ENCODE measurements at places on chromosomes 7 and 10.
A peak's percentile ranks its signal among the peaks of the same experiment; 100 is the strongest.

GRCh38 chr10:78267598-78267997 is 233.9 kb downstream of the RPS24 start:
- DNase-seq, result no peak

- DNase-seq, result no peak
These were observed 83.5 kb upstream of the CUX1 start for GRCh38 chr7:101733713-101734475.

DNA sequence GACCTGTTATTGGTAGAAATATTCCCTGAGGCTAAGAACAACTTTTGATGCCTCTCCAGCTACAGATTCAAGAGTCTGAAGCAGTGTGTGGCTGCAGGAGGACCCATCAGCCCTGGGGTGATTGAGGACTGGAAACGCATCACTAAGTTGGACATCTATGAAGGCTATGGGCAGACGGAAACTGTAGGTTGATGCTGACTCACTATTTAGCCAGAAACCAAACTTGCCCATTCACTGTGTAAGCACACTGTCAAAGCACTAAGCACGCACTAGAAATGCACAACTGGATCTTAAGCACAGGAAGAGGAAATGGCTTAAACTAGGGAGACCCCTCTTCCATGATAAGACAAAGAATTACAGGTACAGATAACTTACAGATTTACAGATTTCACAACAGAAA is 20.8 kb downstream of the ACSM6 start:
- DNase-seq, result no peak

GRCh38 chr7:49703337-49703736 is 70.1 kb upstream of the VWC2 start:
- no peak for DNase-seq

DNA sequence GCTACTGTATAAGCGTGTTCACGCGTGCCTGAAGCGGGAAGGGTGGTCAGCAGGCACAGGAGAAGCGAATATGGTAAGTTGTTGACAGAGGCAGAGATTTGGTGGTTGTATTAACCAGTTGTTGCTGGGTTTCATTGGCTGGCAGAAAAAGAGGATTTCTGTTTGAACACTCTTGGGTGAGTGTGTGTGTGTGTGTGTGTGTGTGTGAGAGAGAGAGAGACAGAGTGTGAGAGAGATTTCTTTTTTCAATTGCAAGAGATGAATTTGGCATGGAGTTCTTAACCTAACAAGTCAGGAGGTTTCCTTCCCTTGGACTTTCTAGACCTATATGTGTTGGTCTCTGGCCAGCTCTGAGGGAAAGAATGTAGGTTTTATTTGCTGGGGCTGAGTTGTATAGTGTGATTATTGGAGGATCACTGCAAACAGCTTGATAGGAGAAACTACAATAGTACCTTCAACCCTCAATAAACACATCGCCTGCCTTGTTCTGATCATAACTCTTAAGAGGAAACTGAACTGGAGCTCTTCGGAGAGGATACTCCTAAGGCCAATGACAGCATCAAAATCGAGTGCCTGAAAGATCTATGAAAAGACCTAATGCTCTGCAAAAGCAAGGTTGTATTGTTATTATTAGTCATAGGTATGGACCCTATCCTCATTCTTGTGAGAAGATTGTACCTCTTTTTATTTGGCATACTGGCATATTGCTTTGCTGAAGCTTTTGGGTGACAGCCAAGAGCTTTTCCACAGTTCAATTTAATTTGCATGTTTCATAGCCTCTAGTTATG is 1.2 kb downstream of the MCU start:
- no peak for DNase-seq

DNA sequence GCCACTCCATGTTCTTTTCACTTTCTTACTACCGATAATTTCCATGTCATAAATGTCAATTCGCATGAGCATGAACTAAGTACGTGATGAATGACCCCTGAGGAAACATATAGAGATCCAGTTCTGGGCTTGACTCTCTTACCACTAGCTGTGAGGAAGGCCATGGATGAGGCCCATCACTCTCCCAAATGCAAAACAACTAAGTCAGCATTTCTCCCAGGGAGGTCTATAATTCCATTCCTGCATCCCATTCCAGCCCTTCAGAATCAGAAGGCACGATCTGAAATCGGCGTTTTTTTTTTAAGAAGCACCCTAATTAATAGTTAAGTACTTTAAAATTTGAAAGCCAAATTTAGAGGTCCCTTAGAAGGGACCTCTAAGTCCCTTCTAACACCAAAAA is 116.5 kb downstream of the CABCOCO1 start:
- DNase-seq, result no peak

DNA sequence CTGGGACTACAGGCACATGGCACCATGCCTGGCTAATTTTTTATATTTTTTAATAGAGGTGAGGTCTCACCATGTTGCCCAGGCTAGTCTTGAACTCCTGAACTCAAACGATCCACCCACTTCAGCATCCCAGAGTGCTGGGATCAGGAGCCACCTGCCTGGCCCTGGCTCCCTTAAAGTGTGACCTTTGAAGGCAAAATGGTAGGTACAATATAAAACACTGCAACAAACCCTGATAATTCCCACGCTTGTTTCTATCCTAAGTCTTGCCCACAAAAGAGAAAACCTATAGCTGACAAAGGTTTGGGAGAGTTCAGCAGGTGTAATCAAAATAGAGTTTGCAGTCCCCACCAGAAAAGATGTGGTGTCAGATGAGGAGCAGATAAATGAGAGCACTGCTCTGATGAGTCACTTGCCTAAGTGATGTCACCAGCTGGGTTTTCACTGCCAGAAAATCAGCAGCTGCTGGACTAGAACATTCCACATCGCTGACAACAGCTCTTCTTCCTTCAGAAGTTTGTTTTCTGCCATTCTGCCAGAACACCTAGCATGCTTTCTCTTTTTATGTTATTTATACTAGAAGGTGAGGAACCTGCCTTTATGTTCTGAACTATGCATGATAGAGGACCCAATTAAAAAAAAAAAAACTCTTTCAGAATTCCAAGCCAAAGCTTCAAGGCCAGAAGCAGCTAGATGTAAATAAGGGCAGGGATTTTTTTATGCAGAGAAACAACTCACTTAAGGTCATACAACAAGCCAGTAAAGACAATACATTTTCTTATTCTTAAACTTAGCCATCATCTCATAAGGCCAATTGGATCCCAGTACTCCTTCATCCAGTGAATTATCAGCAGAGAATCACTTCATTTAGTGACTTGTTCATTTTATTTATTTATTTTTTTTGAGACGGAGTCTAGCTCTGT is 18.0 kb downstream of the PURB start:
- no peak for DNase-seq

DNA sequence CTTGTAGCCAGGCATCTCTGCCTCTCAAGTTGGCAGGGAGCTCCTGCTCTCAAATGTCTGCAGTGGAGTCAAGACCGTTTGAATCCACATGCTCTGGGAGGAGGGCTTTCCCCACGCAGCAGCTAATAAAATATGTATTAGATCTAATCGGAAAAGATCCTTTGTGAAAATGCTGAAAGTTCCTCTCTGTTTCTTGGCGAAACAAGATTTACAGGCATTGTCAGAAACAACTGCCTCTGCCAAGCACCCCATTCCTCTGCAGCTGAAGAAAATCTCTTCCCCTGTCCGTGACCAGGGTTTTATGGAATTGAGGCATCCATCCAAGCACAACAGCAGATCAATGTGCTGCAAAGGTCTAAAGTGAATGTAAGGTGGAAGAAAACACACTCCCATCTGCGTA is 165.8 kb downstream of the TCERG1L start:
- no peak for DNase-seq

GRCh38 chr7:135169964-135170273 is 588 bp downstream of the CYREN start:
- DNase-seq, result no peak

GRCh38 chr7:154906201-154906600 is 96.7 kb downstream of the PAXIP1 start:
- DNase-seq, result no peak

GRCh38 chr7:32958046-32959025 is 1.1 kb downstream of the FKBP9 start:
- no peak for DNase-seq

GRCh38 chr10:105183536-105183935 is 542.4 kb downstream of the SORCS3 start:
- no peak for DNase-seq

- DNase-seq, result no peak
These were observed 145.1 kb upstream of the TMEM106B start for GRCh38 chr7:12066004-12066403.

GRCh38 chr7:73489976-73490375 is 32.1 kb downstream of the BAZ1B start:
- DNase-seq, result no peak

DNA sequence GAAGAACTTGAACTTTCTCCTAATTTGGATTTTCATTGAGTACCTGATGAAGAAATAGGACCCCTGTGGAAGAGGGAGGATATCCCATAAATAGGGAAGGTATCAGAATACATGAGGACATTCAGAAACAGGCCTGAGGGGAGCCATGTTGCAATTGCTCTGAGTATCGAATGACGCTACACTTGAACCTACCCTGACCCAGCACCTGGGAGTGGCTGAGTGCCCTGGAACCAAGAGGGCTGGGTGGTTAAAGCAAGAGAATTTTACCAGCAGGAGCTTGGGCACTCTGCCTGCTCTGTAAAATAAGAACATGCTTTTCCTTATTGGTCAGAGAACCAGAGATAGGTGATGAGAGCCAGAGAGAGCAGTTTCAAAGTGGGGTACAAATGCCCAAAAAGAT is 7.2 kb downstream of the NEUROD6 start:
- no peak for DNase-seq

- DNase-seq, result no peak
These were observed 22.4 kb downstream of the PDLIM1 start for GRCh38 chr10:95268438-95268837.

DNA sequence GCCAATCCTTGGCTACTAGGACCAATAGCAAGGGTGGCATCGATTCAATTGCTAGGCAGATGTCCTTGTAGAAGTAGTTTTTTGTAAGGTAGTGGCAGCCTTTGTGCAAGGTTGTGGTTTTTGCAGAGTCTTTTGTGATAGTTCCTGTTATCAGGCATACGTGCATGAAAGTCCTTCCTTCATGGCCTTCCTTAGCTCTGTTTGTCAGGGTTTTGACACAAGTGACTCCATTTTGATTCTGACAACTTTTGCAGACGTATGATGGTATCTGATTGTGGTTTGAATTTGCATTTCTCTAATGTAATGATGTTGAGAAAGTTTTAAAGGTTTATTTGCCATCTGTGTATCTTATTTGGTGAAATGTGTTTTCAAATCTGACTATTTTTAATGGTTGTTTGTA is 71.8 kb upstream of the SYPL1 start:
- no peak for DNase-seq

DNA sequence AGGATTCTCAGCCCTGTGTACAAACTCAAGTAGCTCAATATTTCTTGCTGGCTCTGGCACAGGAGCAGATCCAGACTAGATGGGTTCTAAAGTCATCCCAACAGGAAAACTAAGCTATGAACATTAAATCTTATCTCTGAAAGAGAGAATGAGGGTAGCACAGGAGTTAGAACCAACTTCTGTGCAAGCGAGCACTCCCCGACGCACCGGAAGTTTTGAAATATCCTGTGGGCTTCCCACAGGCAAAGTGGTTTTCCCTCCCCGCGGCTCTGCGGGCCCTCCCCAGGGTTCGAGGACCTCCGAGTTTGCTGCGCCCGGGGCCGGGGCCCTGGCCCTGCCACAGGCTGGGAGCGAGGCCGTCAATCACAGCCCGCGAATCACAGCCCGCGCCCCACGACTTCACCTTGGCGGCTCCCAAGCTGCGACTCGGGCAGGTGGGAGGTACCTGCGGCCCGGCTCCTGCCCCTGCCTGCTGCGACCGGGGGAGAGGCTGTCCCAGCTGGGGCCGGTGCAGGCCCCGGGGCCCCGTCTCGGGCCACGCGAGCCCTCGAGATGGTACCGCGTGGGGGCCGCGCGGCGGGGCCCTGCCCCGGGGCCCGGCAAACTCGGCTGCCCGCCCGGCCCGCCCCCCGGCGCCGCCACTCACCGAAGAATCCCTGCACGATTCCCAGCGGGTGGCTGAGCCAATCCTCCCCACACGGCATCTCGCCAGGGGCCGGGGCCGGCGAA is 598 bp downstream of the MCMBP start:
- DNase-seq, result peak; percentile 20

- DNase-seq, result no peak
These were observed 12.8 kb downstream of the LRRN3 start for GRCh38 chr7:111103678-111104274.

GRCh38 chr7:64574540-64575099 is 11.7 kb upstream of the ZNF680 start:
- DNase-seq, result no peak

- no peak for DNase-seq
These were observed 10.6 kb downstream of the MMD2 start for GRCh38 chr7:4948402-4948801.

DNA sequence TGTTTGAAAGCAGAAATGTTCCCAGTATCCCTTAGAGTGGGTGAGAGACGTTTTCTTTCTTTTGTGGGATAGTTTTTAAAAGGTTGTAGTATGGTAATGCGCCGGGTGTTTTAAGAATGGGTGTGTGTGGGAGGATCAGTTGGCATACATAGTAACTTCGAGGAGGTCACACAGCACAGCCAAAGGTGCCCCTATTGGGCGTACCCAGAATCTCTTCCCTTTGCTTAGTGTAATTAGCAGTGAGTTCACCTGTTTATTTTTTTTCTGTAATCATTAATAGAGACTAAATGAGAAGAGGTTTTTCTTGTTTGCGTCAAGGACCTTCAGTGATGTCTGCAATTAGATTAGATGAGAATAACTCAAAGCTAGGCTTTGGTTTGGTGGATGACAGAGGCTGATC is 1.5 kb downstream of the PLEKHA8 start:
- no peak for DNase-seq

- no peak for DNase-seq
These were observed 2.1 kb downstream of the VSIR start for GRCh38 chr10:71771204-71771603.

- DNase-seq, result no peak
These were observed 43.1 kb downstream of the SYPL1 start for GRCh38 chr7:106068986-106069385.

Data from activated CD8-positive, alpha-beta memory T cell treated with anti-CD3 and anti-CD28 coated beads for 1 hour (primary cell).